SK-N-SH treated with all-trans-retinoic acid at 6 μM for 48 hours (cell line): ENCODE measurements at places on chromosomes 3 and 15.

DNA sequence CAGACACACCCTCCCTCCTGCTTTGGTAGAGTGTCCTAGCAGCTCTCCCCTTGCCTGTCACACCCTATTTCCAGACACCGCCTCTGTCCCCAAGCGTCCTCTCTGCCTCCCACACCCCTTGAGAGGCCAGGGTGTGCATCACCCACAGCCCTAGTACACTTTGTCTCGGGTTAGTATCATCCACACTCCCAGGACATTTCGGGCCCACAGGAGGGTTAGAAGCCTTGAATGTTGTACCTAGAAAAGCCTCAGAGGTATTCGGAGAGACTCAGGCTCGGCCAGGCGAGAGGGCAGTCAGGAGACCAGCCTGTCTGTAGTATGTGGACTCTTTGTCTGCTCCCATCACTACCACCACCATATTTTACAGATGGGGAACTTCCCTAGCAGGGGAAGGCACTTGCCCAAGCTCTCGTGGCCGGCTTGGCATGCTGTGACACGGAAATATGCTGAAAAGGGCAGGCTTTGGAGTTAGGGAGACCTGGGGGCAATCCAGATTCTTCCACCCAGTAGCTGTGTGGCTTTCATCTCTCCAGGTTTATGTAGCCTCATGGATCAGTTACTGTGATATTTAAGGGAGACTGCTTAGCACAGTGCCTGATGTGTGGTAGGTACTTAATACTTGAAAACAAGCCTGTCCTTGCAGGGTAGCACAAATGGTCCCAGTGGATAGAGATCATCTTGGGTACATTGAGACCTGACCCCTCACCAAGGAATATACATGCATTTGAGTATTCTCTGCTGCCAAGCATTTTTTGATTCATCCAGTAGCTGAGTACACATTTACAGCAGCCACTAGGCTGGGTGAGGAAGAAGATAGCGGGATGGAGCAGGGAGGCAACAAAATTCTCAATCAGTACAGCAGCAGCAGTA lies 1.4 kb downstream of the TMEM43 start:
- no peak for ATAC-seq

- ATAC-seq = no peak
Measured at GRCh38 chr3:176941689-176942088, 255.6 kb downstream of the TBL1XR1 start.

GRCh38 chr3:146739203-146739671 lies 134.1 kb upstream of the PLSCR5 start:
- no peak for ATAC-seq

DNA sequence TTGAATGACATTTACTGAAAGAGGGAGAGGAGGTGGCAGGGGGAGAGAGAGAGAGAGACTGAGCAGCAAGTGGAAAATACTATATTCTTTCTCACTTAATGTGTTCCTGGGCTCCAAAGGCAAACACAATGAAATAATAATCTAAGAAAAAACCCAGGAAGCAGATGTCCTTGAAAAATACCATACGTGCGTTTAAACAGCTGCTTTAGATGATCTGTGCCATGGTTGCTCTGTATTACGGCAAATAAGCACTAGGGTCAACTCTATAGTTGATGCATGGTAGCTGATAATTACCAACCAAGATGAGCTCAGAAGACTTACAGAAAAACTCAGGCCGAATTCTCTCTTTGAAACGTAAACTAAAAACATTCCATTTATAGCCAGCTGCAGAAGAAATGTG lies 410.3 kb upstream of the TBL1XR1 start:
- no peak for ATAC-seq

- ATAC-seq = no peak
Measured at GRCh38 chr15:90889313-90889730, 5.0 kb downstream of the FES start.

DNA sequence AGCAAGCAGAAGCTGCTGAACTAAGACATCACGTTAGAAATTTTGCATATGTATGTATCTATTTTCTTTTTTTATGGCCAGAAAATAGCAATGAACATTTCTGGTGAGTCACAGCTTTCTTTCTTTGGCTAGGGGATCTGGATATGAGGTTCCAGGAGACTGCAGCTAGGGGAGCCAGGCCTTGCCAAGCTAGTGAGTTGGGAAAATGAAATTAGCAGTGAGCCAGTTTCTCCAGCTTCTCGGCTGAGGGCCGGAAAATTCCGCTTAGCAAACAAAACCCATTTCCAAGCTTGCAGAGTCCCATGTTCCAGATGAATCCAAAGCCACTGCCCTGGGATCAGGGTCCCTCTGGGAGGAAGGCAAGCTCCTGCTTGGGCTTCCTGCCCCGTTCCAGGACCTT lies 137.6 kb downstream of the SRGAP3 start:
- no peak for ATAC-seq

GRCh38 chr3:31242026-31242960 lies 290.4 kb upstream of the STT3B start:
- no peak for ATAC-seq

DNA sequence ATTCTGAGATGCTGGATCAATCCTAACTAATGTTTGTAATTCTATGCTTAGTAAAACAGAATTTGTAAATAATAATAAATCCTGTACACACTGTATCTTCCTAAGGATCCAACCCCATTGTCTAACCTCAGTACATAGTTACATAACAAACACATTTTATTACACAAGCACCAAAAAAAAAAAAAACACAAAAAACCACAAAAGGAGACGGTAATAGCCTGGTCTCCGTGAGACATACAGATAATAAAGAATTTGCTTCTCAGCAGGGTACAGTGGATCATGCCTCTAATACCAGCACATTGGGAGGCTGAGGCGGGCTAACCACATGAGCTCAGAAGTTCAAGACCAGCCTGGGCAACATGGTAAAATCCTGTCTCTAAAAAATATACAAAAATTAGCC lies 558.7 kb downstream of the MAGI1 start:
- no peak for ATAC-seq

- no peak for ATAC-seq
Measured at GRCh38 chr3:39284457-39284881, 4.6 kb upstream of the CX3CR1 start.
